ENCODE measurements at places on chromosomes 5 and 9.
A peak's percentile ranks its signal among the peaks of the same experiment; 100 is the strongest.

DNA sequence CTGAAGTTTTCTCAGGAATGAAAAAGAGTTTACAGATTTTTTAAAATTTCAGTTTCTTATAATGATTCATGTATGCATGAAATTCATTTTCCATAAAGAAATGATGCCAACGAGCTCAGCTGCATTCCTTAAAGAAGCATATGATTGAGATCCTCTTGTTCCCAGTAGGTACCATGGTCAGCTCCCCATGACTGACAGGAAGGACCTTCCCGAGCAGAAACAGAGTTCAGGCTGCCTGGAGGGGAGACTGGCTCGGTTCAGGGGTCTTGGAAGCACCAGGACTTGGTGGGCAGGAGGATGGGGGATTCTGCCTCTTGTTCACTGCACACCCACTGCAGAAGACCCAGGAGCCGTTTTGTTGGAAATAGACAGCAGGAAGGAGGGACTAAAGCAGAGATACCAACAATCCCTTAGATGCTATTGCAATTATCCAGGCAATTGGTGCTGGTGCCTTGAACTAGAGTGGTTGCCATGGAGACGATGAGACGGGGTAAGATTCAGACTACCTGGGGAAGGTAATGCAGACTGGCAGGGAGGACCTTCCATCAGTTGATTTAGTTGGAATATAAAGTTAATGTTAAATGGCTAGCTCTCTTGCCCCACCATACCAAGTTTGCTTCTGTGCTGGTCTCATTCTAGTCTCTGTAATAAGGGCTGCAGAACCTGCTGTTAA lies 447.8 kb downstream of the MTRR start:
- DNase-seq, result no peak

DNA sequence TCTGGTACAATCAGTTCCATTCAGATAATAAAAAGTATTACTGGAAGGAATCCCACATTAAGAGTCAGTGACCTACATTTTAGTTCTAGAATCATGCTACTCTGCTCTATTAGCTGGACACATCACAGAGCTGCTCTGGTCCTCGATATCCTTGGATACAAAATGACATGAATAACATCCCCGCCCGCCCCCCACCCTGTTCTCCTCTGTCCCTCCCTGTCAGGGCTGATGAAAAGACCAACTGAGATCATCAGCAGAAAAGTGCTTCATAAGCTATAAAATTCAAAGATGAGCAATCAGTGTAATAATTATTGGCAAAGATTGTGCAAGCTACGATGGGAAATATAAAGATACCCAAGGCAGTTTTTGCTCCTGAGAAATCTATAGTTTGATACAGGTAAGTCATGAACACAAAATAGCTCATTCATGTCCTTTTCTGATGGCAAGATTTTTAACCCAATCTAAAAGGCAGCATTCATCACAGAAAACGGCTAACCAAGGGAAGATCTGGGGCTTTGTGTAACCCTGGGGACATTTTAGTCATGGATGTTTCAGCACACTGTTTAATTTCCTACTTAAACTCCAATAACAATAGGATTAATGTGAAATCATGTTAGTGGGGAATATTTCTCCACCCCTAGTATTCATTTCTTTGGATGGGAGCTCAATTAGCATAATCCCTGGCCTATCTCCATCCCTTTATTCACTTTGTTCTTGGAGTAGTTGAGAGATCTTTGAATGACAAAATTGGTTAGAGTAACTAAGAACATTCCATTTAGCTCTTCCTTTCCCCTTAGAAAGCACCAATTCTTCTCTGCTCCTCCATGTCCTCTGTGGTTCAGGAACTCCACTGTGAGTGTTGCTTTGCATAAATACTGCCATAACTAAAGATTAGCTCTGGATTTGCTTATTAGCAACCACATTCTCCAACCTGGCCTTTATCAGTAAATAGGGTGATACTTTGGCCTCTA lies 459.4 kb upstream of the GRIA1 start:
- DNase-seq, result no peak

- DNase-seq, result no peak
Observed at GRCh38 chr5:42242881-42243485, 180.3 kb upstream of the GHR start.

- DNase-seq, result peak; percentile 30
Observed at GRCh38 chr9:4662989-4663792, 1.1 kb downstream of the PLPP6 start.

DNA sequence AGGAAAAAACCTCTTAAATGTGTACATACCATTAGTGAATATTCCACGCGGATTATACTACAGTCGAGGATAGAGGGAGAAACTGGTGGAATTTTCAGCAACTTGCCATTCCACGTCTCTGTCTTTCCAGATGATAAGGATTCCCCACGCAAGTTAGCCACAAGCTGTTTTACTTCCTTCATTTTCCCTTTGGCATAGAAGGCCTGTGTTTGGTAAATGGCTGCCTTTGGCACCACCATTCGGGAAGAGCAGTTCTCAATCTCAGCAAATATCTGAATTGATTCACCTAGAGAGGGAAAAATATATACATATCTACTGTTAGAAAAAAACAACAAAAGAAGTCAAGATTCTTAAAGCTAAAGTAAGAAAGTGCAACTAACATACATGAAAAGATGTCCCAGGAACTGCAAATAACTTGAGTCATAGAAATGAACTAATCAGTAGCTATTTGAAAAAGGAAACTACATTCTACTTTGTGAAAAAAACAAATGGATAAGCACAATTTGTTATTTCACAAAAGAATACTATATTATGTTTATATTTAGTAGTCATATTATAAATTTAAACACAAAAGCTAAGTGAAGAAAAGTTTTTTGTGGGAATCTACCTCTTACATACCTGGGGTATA lies 8.1 kb downstream of the ARRDC3 start:
- no peak for DNase-seq

- DNase-seq, result no peak
Observed at GRCh38 chr5:105970919-105971318, 1699.8 kb downstream of the EFNA5 start.

- no peak for DNase-seq
Observed at GRCh38 chr5:62144401-62145022, 161.5 kb upstream of the KIF2A start.

- DNase-seq, result no peak
Observed at GRCh38 chr5:35920890-35921289, 17.5 kb downstream of the CAPSL start.

DNA sequence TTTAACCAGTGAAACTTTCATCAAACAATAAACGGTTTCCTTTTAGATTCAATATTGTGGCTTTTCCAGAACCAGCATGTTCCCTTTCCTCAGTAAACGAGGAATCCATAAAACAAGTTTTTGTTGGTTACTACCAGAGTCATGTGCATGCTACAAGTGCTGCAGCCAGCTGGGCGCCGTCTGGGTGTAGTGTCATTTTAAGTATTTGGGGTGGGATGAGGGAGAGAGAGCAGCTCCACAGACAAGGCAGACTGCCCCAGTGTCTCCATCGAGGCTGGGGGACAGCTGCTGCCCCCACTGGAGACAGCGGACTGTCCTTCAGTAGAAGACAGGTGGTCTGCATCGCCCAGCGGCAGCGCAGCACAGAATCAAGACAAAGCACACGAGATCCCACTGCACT lies 17.3 kb downstream of the ARPC5L start:
- no peak for DNase-seq

DNA sequence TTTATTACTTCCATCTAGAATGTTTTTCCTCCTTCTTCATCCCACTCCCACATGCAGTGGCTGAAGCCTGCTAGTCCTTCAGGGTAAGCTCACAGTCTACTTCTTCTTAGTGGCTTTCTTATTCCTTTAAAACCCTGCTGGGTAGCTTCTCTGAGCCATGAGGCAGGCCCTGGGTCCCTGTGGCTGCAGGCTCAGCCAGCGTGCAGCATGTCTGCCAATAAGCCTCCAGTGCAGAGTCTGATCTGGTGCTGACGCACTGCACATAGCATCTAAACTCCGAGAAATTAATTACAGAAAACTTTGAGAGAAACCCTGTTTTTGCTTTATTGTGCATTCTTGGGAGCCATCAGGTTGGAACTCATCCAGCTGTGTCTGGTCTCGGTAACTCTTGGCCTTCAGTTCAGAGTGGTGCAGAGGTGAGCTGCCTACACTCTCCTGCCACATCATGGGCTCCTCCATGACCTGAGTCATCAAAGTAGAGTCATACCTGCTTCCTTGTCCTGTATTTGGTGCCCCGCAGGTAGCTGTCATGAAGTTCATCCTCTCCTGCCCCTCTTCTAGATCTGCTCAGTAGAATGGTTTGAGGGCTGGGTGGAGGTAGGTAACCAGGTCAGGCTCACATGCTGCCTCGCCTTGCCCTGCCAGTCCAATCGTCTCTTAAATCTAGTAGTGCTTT lies 339.4 kb downstream of the KDM4C start:
- DNase-seq, result no peak

- no peak for DNase-seq
Observed at GRCh38 chr5:96716716-96717115, 54.5 kb downstream of the CAST start.

DNA sequence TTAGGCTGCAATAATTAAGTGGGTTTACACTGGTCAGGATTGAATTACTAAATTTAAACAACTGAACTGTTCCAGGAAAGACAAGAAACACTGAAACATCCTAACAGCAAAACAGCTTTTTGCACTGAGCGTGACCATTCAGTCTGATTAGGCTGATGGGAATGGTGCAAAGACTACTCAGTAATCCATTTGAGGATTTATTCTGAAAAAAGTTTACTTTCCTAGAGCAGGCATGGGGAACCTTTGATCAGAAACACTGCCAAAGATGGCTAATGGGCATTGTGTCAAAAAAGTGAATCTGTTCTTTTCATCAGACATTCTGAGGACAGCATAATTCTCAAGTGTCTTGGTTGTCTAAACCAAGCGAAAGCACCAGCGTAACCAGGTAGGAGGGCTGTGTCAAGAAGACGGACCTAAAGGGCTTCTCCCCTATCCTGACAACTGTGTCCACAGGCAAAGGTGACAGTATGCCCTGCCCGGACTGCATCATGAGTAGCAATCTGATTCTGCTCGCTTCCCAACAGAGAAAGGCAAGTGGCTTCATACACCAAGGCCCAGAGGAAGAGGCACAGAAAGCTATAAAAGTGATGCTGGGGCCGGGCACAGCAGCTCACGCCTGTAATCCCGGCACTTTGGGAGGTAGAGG lies 33.3 kb downstream of the FBXW2 start:
- DNase-seq, result no peak

- DNase-seq, result no peak
Observed at GRCh38 chr5:10320793-10321192, 13.1 kb upstream of the CMBL start.

DNA sequence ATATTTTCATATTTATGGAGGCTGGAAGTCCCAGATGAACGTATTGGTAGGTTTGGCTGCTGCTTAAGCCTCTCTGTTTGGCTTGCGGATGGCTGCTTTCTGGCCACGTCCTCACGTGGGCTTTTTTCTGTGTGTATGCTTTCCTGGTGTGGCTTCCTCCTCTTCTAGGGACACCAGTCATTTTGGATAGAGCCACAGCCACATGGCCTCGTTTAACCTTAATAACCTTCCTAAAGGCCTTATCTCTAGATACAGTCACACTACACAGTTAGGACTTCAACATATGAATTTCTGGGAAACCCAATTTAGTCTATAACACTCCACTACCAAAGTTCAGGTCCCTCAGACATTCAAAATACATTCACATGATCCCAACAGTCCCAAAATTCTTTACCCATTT lies 26.9 kb downstream of the NUTM2F start:
- DNase-seq, result no peak

- no peak for DNase-seq
Observed at GRCh38 chr5:142326480-142326938, 1.7 kb upstream of the SPRY4 start.

- DNase-seq, result no peak
Observed at GRCh38 chr5:111454198-111454622, 58.1 kb downstream of the STARD4 start.

- DNase-seq, result no peak
Observed at GRCh38 chr5:152701305-152701949, 296.3 kb upstream of the NMUR2 start.

DNA sequence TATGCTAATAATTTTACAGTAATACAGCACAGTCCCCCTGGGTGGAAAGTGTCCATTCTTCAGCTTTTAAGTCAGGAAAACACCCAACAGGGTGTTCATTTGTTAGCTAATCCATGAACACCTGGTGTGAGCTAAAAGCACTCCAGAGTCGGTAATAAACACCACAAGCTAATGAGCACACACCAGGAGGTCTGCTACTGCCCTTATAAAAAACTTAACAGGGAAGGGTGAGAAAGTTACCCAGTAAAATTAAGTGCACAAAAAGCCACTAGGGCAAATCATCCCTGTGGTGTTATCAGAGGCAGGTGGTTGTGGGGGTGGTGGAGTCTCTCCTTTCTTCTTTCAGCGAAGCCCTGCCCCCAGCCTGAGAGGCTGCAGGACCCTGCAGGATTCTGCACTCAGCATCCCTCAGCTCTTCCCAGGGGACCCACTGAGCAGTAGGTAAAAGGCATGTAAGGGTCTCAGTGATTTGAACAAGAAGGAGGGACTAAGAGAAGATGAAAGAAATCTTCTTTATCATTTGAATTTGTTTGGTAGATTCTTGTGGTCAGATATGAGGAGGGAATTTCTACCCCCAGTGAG lies 14.4 kb downstream of the GDNF start:
- DNase-seq, result no peak

DNA sequence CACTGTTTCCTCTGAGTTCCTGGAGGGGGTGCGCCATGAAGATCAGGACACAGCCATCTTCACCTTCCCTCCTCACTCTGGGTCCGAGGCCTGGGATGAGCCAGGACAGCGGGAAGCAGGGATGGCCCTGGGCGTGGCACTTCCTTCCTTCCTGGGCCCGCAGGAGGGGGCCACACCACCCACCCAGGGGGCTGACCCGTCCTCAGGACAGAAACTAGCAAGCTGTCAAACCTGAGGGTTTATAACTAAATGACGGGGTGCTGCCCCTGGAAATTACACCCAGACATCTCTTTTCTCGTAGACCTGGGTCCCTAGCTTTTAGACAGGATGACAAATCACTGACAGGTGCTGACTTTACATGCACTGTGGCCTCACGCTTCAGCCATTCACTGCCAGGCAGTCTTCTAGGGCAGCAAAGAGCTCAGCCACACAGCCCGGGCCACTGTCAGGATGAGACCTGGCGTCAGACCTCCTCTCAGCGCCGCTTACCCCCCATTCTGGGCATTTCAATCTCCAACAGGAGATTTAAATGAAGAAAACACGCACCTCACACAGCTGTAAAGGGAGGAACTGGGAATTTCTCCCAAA lies 8.1 kb downstream of the FCN2 start:
- no peak for DNase-seq

GRCh38 chr9:134165357-134166315 lies 1.3 kb upstream of the RNU6ATAC start:
- peak; percentile 16 for DNase-seq

GRCh38 chr9:19161257-19162025 lies 34.1 kb upstream of the PLIN2 start:
- DNase-seq, result peak; percentile 77

- no peak for DNase-seq
Observed at GRCh38 chr5:144088206-144089064, 82.0 kb downstream of the YIPF5 start.

DNA sequence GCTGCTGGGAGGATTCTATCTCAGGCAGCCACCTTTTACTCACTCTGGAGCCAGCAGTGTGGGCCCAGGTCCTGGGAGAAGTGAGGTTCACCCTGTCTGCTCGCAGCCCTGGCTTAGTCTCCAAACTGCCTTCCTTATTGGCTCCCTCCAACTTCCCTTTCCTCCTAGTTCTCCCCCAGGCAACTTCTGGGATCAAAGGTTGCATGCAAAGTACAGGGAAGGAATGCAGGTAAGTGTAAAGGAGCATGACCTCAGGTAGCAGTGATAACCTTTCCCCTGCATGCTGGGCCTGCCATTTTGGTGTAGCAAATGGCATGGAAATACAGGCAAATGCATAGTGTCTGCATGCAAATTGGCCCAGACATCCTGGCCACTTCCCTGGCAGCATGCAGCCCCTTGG lies 53.8 kb upstream of the ARAP3 start:
- DNase-seq, result no peak

GRCh38 chr5:60263346-60263745 lies 369.8 kb upstream of the PDE4D start:
- no peak for DNase-seq

All from CD4-positive, alpha-beta T cell treated with Interleukin-15 for 4 hours (primary cell).